Activated CD4-positive, alpha-beta T cell treated with anti-CD3 and anti-CD28 coated beads, Interleukin-2, amount 50 U/mL, for 24 hours (primary cell): ENCODE measurements at places on chromosomes 6 and 20.

GRCh38 chr6:36963451-36964290 lies 9.1 kb downstream of the PI16 start:
- DNase-seq = no peak

DNA sequence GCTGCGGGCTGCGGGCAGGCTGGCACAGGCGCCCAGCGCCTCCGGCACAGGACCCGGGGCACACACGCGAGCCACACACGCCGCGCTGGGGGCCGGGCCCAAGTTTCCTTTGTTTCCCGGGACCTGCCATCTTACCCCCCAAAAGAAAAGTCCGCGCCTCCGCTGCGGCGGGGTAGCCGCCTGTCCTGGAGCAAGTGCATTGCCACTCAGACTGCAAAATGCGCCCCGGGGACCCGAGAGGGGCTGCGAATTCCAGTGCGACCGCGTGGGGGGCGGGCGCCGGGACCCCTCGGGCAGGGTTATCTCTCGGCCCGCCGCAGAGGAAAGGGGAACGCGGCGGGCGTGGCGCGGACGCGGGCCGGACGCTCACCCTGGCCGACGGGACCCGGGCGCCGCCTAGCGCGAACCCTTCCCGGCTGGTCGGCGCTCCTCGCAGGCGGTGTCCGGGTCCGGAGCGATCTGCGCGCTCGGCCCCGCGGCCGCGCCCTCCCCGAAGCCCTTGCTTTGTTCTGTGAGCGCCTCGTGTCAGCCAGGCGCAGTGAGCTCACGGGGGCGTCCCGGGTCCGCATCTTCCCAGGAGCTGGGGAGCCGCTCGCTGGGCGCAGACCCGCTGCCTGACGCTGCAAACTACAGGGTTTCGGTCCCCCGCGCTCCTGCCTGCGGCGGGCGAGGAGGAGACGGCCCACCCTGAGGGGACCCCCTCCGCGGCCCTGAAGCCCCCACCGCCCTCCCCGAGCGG lies 639 bp upstream of the CD24 start:
- no peak for DNase-seq

- no peak for DNase-seq
These were observed 21.2 kb upstream of the ASXL1 start for GRCh38 chr20:32336918-32337347.

DNA sequence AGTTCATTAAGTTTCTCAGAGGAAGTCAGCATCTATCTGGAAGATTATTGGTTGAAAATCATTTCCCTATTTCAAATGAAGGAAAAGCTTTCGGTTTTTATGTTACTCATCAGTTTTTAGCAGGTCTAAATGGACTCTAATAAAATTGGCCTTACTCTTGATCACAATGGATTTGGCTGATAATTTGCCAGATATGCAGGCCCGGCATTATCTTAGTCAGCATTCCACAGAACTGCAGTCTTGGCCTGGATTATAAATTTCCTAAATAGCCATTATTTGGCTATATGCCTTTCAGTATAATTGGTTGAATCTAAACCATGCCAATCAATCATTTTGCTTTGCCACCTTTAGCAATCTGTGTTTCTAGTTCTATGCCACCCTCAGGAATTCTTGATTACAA lies 91.7 kb upstream of the KCNQ5 start:
- DNase-seq = no peak

DNA sequence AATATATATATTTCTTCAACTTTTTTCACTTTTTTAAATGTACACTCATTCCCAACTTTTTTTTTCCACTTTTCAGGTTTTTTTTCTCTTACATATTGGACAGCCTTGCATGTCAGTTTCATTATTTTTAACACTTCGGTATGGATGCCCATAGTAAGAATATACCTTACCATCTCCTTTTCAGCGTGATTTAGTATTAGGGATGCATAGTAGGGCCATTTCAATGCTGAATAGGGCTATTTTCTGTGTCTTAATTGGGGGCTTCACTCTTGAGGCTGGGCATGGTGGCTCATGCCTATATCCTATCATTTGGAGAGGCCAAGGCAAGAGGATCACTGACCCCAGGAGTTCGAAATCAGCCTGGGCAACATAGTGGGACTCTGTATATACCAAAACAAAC lies 6.7 kb downstream of the RNF114 start:
- no peak for DNase-seq

GRCh38 chr20:12311094-12311865 lies 393.6 kb downstream of the BTBD3 start:
- DNase-seq = no peak
